Stimulated activated effector memory CD8-positive, alpha-beta T cell treated with anti-CD3 and anti-CD28 coated beads, Interleukin-12 subunit alpha, Interleukin-12 subunit beta, amount 100 ng/mL, for 72 hours (primary cell): ENCODE measurements at places on chromosomes 2 and 18.

DNA sequence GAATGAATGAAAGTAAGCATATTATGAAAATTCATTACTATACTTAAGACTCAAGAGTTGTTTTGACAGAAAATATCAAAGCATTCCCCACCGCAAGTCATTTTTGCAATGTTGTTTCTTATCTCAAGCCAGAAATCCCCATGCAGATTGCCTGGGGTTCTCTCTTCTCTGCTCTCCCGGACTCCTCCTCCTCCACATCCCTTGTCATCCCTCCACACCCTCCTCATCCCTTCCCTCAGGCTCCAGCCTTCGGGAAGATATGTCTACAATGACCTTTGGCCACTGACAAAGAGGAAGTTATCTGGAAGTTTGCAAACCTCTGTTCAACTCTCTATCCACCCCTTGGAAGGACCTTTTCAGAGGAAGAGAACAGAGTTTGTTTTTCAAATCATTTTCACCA lies 11.9 kb downstream of the TFCP2L1 start:
- no peak for DNase-seq

DNA sequence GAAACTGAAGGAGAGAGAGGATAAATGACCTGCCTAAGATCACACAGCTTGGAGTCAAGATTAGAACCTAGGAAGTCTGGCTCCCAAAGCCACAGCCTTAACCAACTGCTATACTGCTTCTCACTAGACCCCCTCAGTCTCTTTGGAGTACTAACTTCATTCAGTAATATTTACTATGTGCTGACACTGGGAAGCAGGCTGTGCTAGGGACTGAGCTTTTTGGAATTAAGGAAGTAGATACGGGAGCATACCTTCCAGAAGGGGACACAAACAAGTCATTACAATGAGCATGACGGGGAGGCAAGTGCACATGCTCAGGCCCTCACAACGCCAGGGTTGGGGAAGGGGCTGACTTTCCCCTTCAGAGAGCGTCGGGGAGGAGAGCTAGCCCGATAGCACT lies 97.7 kb downstream of the INO80D start:
- DNase-seq, result no peak

DNA sequence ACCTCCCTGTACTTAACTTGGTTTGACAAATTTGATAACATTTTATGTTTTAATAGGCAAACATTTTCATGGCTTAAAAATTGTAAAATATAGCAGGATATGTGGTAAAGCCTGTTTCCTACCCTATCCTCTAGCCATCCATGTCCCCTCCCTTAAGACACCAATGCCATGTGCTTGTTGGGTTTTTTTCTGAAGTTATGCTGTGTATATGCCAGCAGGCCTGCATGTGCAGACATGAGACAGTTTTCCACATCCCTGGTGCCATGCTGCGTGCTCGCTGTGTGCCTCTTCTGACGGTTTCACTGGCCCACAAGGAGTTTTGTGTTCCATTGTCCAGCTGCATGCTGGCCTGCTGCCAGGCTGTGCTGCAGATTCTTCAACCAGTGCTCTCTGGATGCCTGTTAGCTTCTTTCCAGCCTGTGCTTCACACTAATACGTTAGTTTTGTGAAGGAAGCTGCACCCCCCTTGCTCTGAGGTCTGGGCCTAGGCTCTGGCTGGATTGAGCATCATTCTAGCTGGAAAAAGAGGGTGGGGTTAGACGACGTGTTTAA lies 16.9 kb downstream of the INPP4A start:
- no peak for DNase-seq

- no peak for DNase-seq
Observed at GRCh38 chr2:235255693-235256092, 238.2 kb upstream of the AGAP1 start.
